ENCODE measurements at places on chromosomes 13 and 19.

DNA sequence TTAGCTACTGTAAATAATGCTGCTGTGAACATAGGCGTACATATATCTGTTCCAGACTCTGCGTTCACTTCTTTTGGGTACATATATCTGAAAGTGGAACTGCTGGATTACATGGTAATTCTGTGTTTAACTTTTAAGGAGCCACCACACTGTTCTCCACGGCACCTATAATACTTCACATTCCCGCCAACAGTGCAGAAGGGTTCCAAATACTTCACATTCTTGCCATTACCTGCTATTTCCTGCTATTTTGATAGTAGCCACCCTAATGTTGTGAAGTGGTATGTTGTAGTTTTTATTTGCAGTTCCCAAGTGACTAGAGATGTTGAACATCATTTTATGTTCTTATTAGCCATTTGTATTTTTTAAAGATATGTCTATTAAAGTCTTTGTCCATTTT, 377.4 kb upstream of the SLC10A2 start:
- no peak for DNase-seq

DNA sequence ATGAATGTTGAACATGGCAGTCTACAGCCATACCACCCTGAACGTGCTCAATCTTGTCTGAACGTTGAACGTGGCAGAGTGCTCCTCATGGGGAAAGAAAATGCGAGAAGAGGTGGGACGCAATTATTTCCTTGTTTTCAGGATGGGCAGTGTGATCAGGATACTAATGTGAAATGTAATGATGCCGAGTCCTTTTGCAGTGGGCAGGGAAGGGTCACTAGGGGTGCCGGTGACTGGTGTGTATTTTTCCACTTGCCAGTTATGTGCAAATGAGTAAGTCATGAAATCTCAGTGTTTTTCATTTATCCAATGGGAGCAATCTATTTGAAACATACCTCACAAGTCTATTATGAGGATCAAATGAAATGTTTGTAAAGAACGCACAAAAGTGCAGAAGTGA, 84.8 kb downstream of the LNX2 start:
- DNase-seq = no peak

DNA sequence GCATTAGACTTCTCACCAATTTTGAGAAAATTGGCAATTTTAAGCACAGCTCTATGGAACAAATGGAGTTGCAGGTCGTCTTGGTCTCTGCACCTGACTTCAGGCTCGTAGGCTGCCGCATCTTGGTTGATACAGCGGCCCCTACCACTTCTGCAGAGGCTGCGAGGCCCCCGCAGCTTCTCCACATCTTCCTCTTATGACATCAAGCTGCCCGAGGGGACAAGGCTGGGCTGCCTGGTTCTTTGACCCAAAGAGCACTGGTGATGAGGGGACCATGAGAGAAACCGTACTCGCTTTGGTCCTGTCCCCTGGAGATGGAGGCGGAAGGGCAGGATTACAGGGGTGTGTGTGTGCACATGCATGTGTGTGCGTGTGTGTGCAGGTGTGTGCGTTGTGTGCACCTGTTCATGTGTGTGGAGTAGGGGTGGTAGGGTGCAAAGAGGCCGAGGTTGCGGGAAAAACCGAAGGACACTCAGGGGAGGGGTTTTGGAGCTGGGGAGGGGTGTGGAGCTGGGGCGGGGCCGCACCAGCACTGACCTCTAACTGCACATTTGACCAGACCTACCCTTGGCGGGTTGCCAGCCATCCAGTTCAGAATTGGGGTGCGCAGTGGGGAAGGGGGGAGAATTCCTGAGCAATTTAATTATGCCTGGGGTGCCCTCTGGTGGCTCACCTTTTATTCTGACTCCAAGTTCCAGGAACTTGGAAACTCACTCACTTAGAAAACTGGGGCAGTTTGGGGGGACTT, 65.1 kb upstream of the ARHGEF7 start:
- DNase-seq = peak; percentile 31

GRCh38 chr19:2602391-2603181, 99.9 kb downstream of the GNG7 start:
- DNase-seq = no peak

DNA sequence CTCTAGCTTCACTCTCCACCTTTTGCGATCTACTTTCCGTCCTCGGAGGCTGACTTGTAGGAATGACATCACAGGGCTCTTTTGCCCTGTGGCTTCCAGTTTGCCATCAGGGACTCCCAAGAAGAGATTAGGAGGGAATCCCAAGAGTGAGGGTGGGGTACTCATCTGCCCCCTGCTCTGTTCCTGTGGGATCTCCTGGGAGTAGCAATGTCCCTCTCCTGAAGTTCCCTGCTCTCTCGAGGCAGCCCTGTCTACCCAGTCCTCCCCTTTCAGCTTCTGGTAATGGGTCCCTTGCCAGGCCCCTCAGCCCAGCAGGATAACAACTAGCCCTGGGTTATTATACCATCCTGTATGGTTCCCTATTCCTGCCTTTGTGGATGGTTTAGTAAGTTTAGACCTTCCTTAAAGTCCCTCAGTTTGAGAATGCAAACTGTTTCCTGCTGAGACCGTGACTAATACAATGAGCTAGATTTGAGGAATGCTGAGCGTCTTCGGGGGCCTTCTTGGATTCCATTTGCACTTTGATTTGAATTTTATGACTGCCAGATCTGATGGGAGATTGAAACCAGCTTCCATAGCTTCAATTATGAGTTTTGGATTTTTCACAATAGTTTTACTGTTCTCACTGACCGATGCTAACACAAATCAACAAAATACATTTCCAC, 73.7 kb upstream of the IPO5 start:
- DNase-seq = no peak

- peak; percentile 76 for DNase-seq
These were observed 75.1 kb downstream of the GNG7 start for GRCh38 chr19:2627319-2627829.

DNA sequence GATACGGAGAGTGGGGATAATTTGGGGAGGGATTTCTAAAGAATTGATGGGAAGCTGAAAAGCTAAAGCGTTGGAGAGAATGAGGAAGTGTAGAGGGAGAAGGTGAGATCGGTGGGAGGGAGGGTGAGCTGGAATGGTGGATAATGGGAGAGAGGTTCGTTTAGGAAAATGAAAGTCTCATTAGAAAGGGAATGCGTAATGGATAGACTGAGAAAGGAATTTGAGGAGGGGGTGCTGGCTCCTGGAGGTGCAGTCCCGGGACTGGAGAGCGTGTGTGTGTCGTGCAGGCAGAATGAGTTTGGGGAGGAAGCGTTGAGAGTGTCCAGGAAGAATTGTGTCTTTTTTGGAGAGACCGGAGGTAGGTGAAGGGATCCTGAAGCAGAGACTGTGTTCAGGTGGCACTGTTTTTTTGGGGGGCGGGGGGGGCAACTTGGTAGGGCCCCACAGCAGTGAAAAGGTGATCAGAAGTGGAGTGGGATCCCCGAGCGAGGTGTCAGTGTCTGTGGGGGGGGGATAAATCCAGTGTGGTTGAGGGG, 1.4 kb downstream of the ACTN4 start:
- no peak for DNase-seq

DNA sequence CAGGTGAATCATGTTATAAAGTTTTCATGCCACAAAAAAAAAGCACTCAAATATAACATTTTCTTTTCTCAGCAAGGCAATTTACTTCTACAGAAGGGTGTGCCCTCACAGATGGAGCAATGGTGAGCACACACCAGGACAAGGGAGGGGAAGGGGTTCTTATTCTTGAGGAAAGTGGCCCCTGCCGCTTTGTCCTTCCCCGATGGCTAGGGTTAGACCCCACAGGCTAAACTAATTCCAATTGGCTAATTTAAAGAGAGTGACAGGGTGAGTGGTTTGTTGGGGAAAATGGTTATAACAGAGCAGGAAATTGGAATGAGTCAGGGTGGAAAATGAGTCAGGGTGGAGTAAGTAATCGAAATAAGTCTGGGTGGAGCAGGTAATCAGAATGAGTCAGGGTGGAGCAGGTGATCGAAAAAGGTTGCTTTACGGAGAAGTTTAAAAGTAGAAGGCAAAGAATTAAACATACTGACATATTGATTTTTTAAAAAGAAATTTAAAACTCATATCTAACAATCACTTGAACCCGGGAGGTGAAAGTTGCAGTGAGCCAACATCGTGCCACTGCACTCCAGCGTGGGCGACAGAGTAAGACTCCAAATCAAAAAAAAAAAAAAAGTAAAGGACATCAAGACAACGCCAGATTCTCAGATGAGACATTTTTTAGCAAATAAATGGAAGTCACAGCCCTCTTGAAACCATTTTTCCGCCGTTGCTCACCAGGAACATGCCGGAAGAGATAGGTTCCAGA, 813 bp downstream of the ZNF562 start:
- peak; percentile 42 for DNase-seq

GRCh38 chr13:84136582-84136981, 254.3 kb upstream of the SLITRK1 start:
- DNase-seq = no peak

GRCh38 chr13:46605076-46605824, 52.3 kb downstream of the LRCH1 start:
- DNase-seq = no peak

DNA sequence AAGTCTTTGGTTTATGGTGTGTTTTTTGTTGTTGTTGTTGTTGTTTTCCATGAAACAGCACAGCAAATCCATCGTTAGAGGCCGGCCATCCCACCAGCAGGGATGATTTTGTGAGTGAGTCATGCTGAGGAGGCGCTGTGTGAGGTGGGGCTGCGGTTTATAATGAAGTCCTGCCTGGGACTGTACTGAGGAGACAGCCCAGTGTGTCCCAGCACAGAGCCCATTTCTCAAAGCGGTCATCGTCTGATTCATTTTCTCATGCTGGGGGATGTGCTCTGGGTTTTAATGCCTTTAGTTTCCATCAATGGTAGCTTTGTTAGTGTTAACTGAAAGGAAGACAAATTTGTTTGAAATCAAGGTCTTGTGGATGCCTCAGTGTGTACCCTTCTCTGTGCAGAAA, 129.3 kb upstream of the SERP2 start:
- no peak for DNase-seq

- DNase-seq = peak; percentile 37
These were observed 673 bp downstream of the TEAD2 start for GRCh38 chr19:49361438-49362047.

DNA sequence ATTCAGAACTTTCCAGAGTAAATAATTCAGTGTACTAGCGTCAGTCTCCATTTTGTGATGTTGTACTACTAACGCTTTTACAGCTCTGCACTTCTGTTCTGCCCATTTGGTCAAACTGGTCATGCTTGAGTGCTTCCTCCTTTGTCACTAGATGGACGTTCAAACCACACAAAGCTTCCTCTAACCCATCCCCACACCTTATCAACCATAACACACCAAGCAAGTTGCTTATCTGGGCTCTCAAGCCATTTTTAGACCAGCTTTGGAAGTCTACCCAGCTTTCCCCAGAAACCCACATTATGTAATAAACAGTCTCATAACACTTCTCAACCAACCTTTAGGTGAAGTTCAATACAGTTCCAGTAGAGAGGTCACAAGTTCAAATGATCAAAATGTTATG, 2.3 kb upstream of the ZNF347 start:
- DNase-seq = no peak

DNA sequence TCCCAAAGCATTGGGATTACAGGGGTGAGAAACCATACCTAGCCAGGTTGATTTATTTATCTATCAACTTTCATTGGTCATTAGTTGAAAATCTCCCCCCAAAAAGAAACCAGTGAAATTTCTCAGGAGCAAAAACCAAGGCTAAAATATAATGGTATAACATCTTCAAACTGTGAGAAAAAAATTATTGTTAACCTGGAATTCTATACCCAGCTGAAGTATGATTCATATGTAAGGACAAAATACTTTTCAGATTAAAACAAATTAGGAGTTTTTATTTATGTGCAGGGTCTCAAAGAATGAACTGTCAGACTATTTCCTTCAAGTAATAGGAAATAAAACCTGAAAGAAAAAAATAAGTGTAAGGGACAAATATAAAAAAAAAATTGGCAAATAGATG, 1053.9 kb downstream of the UQCRFS1 start:
- no peak for DNase-seq

DNA sequence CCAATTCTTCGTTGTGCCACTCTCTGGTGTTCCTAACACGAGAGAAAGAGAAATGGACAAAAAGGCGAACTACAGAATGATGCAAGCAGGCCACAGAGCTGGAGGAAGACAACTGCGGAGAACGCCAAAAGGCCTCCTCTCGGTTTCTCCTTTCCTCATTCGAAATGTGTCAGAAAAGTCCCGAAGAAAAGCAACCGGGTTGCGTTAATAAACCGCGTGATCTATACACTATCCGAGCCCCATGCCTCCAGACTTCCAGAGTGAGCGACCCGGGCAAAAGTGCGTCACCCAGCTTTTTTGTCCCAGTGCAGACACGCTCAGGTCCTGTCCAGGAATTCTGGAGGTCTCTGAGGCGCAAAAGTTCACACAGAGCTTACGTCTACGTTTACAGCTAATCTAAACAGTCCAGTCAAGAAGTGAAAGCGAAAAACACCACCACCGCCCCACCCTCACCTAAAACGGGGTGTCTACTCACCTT, 413 bp downstream of the N4BP2L2 start:
- DNase-seq = no peak

- no peak for DNase-seq
These were observed 33.0 kb downstream of the XPO4 start for GRCh38 chr13:20869540-20869939.

DNA sequence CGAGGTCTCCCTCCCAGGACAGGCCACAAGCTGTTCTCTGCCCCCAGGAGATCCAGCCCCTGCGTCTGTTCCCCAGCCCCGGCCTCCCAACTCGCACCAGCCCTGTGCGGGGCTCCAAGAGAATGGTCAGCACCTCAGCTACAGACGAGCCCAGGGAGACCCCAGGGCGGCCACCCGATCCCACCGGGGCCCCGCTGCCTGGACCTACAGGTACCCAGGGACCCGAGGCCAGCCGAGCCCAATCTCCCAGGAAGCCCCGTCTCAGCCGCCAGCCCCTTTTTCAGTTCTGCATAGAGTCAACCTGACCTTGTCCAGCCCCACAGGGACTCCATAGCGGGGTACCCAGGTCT, 5.9 kb downstream of the PNPLA6 start:
- no peak for DNase-seq

- no peak for DNase-seq
These were observed 29.5 kb downstream of the ZSWIM4 start for GRCh38 chr19:13824703-13825102.

DNA sequence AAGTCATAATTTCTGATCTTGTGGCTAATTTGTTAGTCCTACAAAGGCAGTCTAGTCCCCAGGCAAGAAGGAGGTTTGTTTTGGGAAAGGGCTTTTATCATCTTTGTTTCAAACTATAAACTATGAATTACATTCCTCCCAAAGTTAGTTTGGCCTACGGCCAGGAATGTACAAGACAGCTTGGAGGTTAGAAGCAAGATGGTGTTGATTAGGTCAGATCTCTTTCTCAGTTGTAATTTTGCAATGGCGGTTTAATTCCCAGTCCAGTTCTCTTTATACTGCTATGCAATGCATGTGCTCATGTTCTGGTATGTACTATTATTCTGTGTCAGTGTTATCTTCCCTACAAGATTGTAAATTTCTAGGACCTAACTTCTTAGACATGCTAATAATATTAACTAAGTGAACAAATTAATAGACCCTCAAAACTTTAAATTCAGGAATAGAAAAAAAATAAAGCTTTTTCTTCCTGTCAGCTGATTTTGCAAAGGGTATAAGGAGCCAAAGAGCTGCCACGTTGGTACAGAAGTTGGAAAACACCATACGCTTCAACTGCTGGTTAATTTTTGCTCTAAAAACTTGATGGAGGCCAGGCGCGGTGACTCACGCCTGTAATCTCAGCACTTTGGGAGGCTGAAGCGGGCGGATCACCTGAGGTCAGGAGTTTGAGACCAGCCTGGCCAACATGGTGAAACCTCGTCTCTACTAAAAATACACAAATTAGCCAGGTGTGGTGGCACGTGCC, 1.3 kb upstream of the DNAJC15 start:
- DNase-seq = no peak

GRCh38 chr13:74145249-74145975, 11.2 kb upstream of the KLF12 start:
- no peak for DNase-seq

Data from stimulated activated CD4-positive, alpha-beta T cell treated with anti-CD3 and anti-CD28 coated beads, Interleukin-15, amount 100 ng/mL, for 24 hours (primary cell).